Large intestine (tissue), 12 donors: ENCODE measurements at places on chromosomes 6 and 20. TPM values are rescaled to one million over a fixed set of nuclear protein-coding genes. Genes with fewer than 3 reads are reported as not detected.

- H3K4me1 ChIP-seq = no peaks in the 10 kb centered on the region
- no peak overlapping the region for H3K4me3 ChIP-seq
- DNase-seq = no peak
- no peak overlapping the region for H3K27ac ChIP-seq
These were observed 96.9 kb upstream of the FOXO3 start for GRCh38 chr6:108463784-108464183.

DNA sequence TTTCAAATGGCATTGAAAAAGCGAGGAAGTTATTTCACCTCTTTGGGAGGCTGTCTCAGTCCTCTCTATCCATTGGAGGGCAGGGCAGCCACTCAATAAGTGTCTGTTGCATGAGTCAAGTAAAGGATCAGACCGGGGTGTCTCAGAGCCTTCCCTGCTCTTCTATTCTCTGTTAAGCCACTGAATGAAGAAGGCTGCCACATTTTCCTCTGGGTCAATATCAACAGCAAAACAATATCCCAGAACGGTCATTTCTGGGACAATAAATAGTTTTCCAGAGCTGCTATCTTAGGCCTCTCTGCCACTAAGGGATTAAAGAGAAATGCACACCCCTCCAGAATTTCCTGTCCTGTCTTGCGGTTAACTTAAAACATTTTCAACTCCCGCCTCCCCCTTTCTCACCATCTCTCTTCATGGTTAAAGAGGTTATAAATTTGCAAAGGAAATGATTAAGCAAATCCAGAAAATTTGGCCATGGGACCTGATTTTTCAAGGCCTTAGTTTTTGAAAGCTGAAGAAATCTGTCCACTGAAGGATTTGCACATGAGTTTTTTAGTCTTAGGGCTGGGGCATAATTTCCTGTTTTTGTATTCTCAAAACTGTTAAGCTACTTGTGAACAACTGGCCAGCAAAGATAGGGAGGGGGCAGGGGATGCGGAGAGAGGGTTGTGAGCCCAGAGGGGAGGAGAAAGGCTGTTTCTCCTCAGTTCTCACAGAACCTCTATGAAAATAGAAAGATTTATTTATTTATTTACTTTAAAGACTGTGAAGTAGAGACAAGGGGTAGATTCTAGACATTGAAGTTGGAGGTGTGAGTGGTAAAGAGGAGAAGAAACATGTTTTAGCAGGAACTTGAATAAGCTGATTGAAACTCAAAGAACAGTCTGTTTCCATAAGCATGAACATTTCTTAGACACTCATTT lies 135.7 kb downstream of the BCAS1 start:
- H3K4me1 ChIP-seq = peaks cover 3% of the 10 kb centered on the region
- no peak for DNase-seq
- no peaks in the 10 kb centered on the region for H3K36me3 ChIP-seq
- no peak overlapping the region for H3K4me3 ChIP-seq
- H3K27ac ChIP-seq = peak overlapping the region; percentile 35
- no peaks in the 10 kb centered on the region for H3K27me3 ChIP-seq

Gene ME1
- polyA plus RNA-seq = 11.9 TPM

Gene MCCD1
- polyA plus RNA-seq = not detected

Gene MYL9
- 537 TPM for polyA plus RNA-seq

DNA sequence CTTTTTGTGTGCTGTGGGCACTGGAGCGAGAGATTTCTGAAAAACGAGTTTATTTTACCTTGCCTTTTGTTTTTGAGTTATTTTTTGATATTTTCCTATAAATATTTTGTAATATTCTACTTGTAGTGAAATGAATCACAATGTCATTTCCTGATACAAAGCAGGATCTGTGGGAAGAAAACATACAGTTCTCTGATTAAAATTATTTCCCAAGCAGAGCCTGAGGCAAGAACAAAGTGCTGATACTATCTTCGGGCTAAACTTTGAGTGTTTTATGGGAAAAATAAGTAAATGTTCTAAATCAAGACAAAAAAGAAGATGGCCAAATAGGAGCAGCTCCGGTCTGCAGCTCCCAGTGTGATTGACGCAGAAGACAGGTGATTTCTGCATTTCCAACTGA lies 33.7 kb upstream of the ELOVL5 start:
- DNase-seq = no peak
- no peak overlapping the region for H3K27ac ChIP-seq
- peaks cover 5% of the 10 kb centered on the region for H3K4me1 ChIP-seq
- no peaks in the 10 kb centered on the region for H3K36me3 ChIP-seq
- H3K27me3 ChIP-seq = no peaks in the 10 kb centered on the region

- H3K4me1 ChIP-seq = peaks cover 5% of the 10 kb centered on the region
- no peak for DNase-seq
- H3K36me3 ChIP-seq = no peaks in the 10 kb centered on the region
- no peaks in the 10 kb centered on the region for H3K27me3 ChIP-seq
- no peak overlapping the region for H3K27ac ChIP-seq
- no peak overlapping the region for H3K4me3 ChIP-seq
These were observed 328.4 kb downstream of the BCKDHB start for GRCh38 chr6:80434691-80435350.

DNA sequence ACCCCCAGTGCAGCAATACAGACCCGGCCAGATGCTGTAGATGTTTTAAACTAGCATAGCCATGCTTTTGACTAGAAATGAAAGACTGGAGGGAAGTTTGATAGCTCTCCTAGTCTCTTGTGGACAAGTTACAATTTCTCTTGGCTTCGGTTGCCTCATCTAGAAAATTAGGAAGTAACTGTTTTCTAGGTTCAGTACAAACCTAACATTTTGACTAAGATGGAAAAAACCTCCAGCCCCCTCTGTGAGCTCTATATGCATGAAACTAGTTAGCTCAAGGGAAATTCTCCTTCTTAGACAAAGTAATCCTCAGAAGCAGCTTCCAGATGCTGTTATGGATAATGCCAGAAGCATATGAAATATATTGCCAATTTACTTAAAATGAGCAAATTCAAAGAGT lies 86.6 kb downstream of the RNF144B start:
- peaks cover 2% of the 10 kb centered on the region for H3K27me3 ChIP-seq
- no peaks in the 10 kb centered on the region for H3K36me3 ChIP-seq
- H3K27ac ChIP-seq = no peak overlapping the region
- no peaks in the 10 kb centered on the region for H3K4me1 ChIP-seq

DNA sequence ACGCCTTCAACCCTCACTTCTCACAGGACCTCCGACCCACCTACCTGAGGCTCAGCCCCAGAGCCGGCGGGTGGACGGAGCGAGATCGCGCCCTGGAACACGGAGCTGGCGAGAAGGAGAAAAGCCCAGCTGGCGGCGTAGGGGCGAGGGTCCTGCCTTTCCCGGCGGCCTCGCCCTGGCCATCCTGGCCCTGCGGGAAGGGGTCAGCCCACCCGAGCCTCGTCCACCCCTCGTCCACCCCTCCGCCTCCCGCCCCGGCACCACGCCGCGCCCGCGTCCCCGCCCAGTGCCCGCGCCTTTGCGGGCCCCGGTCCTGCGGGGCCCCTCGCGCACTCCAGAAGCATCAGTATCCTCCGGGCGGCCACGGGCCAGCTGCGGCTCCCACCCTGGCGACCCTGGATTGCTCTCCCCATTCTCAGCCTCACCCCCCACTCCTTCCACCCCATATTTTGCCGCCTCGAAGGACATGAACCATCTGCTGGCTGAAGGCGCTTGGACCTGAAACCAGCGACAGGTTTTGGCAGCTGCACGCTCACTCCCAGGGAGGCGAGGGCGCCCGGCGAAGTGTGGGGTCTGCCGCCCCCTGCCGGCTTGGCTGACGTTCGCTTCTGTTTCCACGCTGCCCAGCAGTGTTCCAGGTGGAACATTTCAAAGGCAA lies 65.1 kb downstream of the PLG start:
- peaks cover 5% of the 10 kb centered on the region for H3K27me3 ChIP-seq
- H3K27ac ChIP-seq = no peak overlapping the region
- H3K36me3 ChIP-seq = no peaks in the 10 kb centered on the region
- H3K4me1 ChIP-seq = no peaks in the 10 kb centered on the region
- H3K4me3 ChIP-seq = peak overlapping the region; percentile 25
- peak; percentile 70 for DNase-seq

DNA sequence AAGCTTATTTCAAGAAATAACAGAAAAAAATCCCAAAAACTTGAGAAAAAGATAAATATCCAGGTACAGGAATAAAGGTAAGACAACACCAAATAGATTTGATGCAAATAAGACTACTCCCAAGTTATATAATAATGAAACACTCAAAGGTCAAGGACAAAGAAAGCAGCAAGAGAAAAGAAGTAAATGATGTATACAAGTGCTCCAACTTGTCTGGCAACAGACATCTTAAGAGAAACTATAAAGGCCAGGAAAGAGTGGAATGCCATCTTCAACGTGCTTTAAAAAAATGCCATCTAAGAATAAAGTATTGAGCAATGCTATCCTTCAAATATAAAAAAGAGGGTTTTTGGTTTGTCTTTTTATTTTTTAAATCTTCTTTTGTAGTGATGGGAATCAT lies 54.2 kb downstream of the REV3L start:
- H3K36me3 ChIP-seq = peaks cover 2% of the 10 kb centered on the region
- no peak overlapping the region for H3K4me3 ChIP-seq
- DNase-seq = no peak

Gene SLC35B3
- 30.1 TPM for polyA plus RNA-seq

DNA sequence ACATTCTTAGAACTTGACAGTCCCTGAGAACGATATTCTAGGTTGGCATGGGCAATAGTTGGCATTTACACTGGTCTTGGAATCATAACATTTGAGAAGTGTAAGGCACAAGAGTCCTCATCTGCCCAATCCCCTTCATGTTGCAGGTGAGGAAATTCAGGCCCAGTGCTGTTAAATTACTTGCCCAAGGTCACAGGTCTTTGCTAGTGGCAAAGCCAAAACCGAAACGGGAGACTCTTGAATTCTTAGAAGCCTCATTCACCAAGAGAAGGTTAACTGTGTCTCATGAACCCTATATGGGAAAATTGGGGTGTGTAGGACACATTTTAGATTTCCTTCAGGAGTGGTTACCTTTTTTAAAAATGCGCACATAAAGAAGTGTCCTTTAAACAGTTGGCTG lies 7.2 kb downstream of the E2F3 start:
- H3K4me1 ChIP-seq = no peaks in the 10 kb centered on the region
- no peak overlapping the region for H3K4me3 ChIP-seq
- no peak overlapping the region for H3K27ac ChIP-seq
- no peaks in the 10 kb centered on the region for H3K27me3 ChIP-seq
- DNase-seq = no peak

Gene SLC24A3
- polyA plus RNA-seq = 9.9 TPM

GRCh38 chr6:159180001-159180400 lies 10.8 kb downstream of the FNDC1 start:
- H3K27ac ChIP-seq = no peak overlapping the region
- H3K4me1 ChIP-seq = no peaks in the 10 kb centered on the region
- H3K4me3 ChIP-seq = no peak overlapping the region
- peaks cover 10% of the 10 kb centered on the region for H3K27me3 ChIP-seq
- no peak for DNase-seq

Gene HTR1B
- 1.2 TPM for polyA plus RNA-seq

DNA sequence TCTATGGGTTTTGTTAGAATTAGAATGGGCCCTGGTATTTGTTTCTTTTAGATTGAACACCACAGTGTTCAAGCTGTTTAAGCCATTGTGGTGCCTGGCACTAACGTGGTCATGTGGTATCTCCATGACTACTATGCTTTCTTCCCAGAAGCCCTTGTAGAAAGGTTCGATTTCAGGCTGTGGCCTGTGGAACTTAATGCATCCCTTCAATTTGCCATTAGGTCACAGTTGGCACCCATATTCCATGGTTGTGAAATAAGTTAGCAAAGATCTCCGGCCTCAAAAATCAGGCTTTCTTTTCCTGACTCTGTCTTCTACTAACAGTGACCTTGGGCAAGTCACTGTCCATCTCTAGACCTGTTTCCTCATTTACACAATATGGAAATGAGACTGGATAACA lies 31.3 kb upstream of the AAR2 start:
- H3K27me3 ChIP-seq = no peaks in the 10 kb centered on the region
- DNase-seq = no peak
- no peaks in the 10 kb centered on the region for H3K4me1 ChIP-seq
- H3K4me3 ChIP-seq = no peak overlapping the region
- H3K27ac ChIP-seq = no peak overlapping the region

GRCh38 chr20:24450624-24451376 lies 18.6 kb upstream of the SYNDIG1 start:
- H3K27me3 ChIP-seq = no peaks in the 10 kb centered on the region
- H3K4me1 ChIP-seq = peaks cover 15% of the 10 kb centered on the region
- no peak for DNase-seq
- peak overlapping the region; percentile 42 for H3K27ac ChIP-seq
- H3K36me3 ChIP-seq = no peaks in the 10 kb centered on the region
- no peak overlapping the region for H3K4me3 ChIP-seq

Gene NMBR
- polyA plus RNA-seq = 0.09 TPM

GRCh38 chr6:150470960-150471665 lies 102.3 kb downstream of the IYD start:
- no peak overlapping the region for H3K27ac ChIP-seq
- DNase-seq = no peak
- H3K4me1 ChIP-seq = no peaks in the 10 kb centered on the region
- no peaks in the 10 kb centered on the region for H3K27me3 ChIP-seq

Gene GMPR
- 3.2 TPM for polyA plus RNA-seq

Gene PTCRA
- 0.15 TPM for polyA plus RNA-seq

DNA sequence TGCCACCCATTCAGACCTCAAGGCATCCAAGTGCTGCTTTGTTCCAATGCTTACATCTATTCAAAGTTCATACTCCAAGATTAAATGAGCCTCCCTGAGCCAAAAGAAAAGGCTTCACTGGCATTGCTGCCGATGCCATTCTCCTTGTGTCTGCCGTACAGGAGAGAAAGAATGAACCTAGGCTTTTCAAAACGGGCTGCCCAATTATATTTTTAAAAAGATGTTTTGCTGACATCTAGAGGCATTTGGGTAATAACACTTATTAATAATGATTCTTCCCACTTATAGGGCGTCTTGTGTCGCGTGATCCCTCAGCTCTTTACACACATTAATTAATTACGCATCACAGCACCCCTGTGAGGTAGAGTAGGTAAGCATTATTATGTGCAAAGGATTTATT lies 545.6 kb downstream of the PKHD1 start:
- no peak overlapping the region for H3K27ac ChIP-seq
- no peaks in the 10 kb centered on the region for H3K36me3 ChIP-seq
- DNase-seq = no peak
- no peak overlapping the region for H3K4me3 ChIP-seq
